ENCODE measurements at places on chromosomes 3 and 15. TPM values are rescaled to one million over a fixed set of nuclear protein-coding genes. Genes with fewer than 3 reads are reported as not detected.
A peak's percentile ranks its signal among the peaks of the same experiment; 100 is the strongest.

The CELF6 gene
- not detected for total RNA-seq

- DNase-seq, result no peak
- H3K4me3 ChIP-seq, result no peak overlapping the region
- no peak overlapping the region for H3K27ac ChIP-seq
- H3K36me3 ChIP-seq, result no peaks in the 10 kb centered on the region
- H3K4me1 ChIP-seq, result no peaks in the 10 kb centered on the region
- H3K27me3 ChIP-seq, result no peaks in the 10 kb centered on the region
Measured at GRCh38 chr15:60070838-60071493, 66.9 kb downstream of the FOXB1 start.

- H3K27ac ChIP-seq, result no peak overlapping the region
- H3K27me3 ChIP-seq, result no peaks in the 10 kb centered on the region
- no peaks in the 10 kb centered on the region for H3K36me3 ChIP-seq
Measured at GRCh38 chr3:130644628-130645253, 101.9 kb downstream of the PIK3R4 start.

DNA sequence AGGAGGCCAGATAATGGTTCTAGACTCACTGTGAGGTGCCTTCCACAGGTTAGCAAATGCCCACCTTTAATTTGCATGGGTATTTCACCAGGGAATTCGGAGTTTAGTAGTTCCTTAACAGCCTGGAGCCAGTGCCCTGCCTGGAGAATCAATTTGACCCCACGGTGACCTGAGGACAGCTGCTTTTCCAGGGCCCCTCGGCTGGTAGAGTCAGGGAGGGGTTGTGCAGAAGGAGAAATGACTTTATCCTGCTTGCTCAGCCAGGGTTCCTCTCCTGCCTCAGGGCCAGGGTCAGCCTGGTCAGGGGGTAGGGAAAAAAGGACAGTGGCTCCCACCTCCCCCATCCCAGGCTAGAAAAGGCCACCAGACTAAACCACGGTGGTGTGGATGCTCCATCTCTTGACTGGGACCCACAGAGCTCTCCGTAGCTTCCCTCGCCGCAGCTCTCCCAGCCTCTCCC, 12.0 kb downstream of the DLL4 start:
- H3K4me1 ChIP-seq, result peaks cover 12% of the 10 kb centered on the region
- DNase-seq, result no peak
- H3K27ac ChIP-seq, result peak overlapping the region; percentile 95

DNA sequence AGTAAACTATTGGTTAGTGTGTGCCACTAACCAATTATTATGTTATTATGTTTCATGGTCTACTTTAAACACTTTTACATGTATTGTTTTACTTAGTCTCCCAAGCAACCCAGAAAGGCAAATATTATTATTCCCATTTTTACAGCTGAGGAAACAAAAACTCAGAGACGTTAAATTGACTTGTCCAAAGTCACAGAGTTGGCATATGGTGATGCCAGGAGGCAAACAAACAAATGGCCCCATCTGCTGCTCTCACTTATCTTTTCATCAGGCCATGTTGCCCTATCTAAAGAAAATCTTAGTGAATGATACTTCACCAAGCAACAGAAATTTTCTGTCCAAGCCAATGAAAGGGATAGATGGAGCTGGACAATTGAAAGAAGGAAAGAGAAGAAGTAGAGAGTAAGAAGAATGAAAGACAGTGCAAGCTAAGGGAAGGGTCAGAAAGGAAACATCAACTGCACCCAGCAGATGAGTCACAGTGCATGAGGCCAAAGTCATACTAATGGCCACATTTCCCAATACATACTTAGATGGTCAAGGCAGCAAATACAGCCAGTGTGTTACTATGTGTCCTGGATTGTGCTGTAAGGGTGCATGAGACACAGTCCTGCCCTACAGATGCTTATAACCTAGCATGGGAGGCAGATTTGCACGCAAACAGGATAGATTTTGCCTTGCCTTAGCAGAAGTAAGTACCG, 266.9 kb downstream of the KCNMB2 start:
- DNase-seq, result no peak
- no peaks in the 10 kb centered on the region for H3K36me3 ChIP-seq
- H3K27me3 ChIP-seq, result no peaks in the 10 kb centered on the region
- no peak overlapping the region for H3K27ac ChIP-seq

The SUSD5 gene
- not detected for total RNA-seq

The SLC51A gene
- not detected for total RNA-seq

GRCh38 chr3:15277861-15278500, 54.4 kb downstream of the SH3BP5 start:
- no peaks in the 10 kb centered on the region for H3K36me3 ChIP-seq
- no peak overlapping the region for H3K27ac ChIP-seq
- DNase-seq, result no peak
- no peak overlapping the region for H3K4me3 ChIP-seq
- peaks cover 15% of the 10 kb centered on the region for H3K4me1 ChIP-seq

- H3K4me1 ChIP-seq, result no peaks in the 10 kb centered on the region
- no peaks in the 10 kb centered on the region for H3K27me3 ChIP-seq
- no peaks in the 10 kb centered on the region for H3K36me3 ChIP-seq
- no peak for DNase-seq
- H3K27ac ChIP-seq, result no peak overlapping the region
Measured at GRCh38 chr3:88031642-88032077, 27.1 kb downstream of the CGGBP1 start.

DNA sequence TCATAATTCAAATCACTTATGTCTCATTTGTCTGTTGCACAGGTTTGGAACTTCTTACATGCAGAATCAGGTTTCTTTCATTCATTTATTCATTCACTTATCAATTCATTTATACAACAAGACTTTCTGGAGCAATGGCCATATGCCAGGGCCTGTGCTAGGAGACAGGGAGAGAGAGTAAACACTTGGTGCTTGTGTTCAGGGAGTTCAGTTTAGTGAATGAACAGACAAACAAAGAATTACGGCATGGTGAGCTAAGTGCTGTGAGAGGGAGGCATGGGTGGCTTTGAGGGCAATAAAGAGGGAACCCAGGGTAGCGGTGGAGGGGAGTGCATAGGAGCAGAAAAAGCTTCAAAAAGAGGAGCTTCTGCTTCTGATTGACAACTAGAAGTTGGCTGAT, 8.5 kb upstream of the IREB2 start:
- no peaks in the 10 kb centered on the region for H3K4me1 ChIP-seq
- H3K36me3 ChIP-seq, result no peaks in the 10 kb centered on the region
- no peak for DNase-seq
- H3K4me3 ChIP-seq, result no peak overlapping the region

- no peaks in the 10 kb centered on the region for H3K27me3 ChIP-seq
- no peak for DNase-seq
- no peak overlapping the region for H3K27ac ChIP-seq
- no peak overlapping the region for H3K4me3 ChIP-seq
- no peaks in the 10 kb centered on the region for H3K36me3 ChIP-seq
- no peaks in the 10 kb centered on the region for H3K4me1 ChIP-seq
Measured at GRCh38 chr3:10548992-10549391, 43.6 kb upstream of the ATP2B2 start.

- H3K27ac ChIP-seq, result no peak overlapping the region
- H3K4me1 ChIP-seq, result peaks cover 8% of the 10 kb centered on the region
- H3K4me3 ChIP-seq, result no peak overlapping the region
- DNase-seq, result no peak
Measured at GRCh38 chr3:128351546-128351945, 115.1 kb downstream of the DNAJB8 start.

The XYLB gene
- total RNA-seq, result 20.1 TPM

The SHF gene
- total RNA-seq, result 12.9 TPM

- no peak overlapping the region for H3K4me3 ChIP-seq
- DNase-seq, result no peak
- no peaks in the 10 kb centered on the region for H3K27me3 ChIP-seq
- H3K27ac ChIP-seq, result no peak overlapping the region
- peaks cover 9% of the 10 kb centered on the region for H3K4me1 ChIP-seq
- no peaks in the 10 kb centered on the region for H3K36me3 ChIP-seq
Measured at GRCh38 chr15:82168296-82168695, 94.2 kb downstream of the EFL1 start.

GRCh38 chr3:124780761-124781475, 50.7 kb downstream of the UMPS start:
- no peak overlapping the region for H3K4me3 ChIP-seq
- H3K27me3 ChIP-seq, result no peaks in the 10 kb centered on the region
- peaks cover 14% of the 10 kb centered on the region for H3K4me1 ChIP-seq
- H3K36me3 ChIP-seq, result no peaks in the 10 kb centered on the region
- DNase-seq, result peak; percentile 63

GRCh38 chr15:83899670-83900069, 245.7 kb downstream of the ADAMTSL3 start:
- H3K27ac ChIP-seq, result no peak overlapping the region
- H3K36me3 ChIP-seq, result no peaks in the 10 kb centered on the region
- H3K27me3 ChIP-seq, result no peaks in the 10 kb centered on the region
- no peak overlapping the region for H3K4me3 ChIP-seq

The STRA6 gene
- 2.1 TPM for total RNA-seq

The PLSCR4 gene
- total RNA-seq, result 7.9 TPM

The DUOXA2 gene
- total RNA-seq, result 1.6 TPM

The DTX3L gene
- total RNA-seq, result 21.9 TPM

The PROK2 gene
- total RNA-seq, result not detected

DNA sequence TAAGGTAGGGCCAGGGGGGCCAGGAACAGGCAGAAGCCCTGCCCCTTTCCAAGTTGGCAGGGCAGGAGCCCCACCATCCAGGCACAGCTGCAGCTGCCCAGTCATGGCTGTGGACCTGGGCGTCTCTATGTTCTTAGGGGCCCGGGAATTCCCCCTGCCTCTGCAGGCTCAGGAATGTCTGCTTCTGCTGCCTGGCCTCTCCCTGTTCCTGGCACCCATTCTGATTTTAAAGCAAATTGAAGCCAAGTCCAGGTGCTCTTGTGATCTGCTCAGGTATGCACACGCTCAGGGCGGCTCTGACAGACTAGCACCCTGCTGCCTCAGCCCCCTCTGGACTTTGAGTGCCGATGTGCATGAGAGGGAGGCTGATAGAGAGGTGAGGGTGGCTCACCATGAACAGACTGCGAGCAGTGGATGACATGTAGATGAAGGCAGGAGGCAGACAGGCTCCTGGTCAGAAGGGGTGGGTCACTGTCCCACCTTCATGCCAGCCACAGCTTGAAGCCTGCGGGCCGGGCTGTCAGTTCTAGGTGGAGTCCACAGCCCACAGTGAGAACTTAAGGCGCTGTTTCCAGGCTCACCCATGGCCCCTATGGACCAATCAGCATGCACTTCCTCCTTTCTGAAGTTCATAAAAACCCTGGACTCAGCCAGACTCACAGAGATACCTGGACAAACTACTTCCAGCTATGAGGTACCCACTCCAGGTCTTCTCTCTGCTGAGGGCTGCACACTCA, 747.8 kb upstream of the GBE1 start:
- H3K36me3 ChIP-seq, result no peaks in the 10 kb centered on the region
- no peak overlapping the region for H3K4me3 ChIP-seq
- no peak for DNase-seq
- H3K27me3 ChIP-seq, result no peaks in the 10 kb centered on the region

GRCh38 chr3:141343865-141344271, 24.4 kb upstream of the ZBTB38 start:
- no peak overlapping the region for H3K27ac ChIP-seq
- H3K36me3 ChIP-seq, result no peaks in the 10 kb centered on the region
- no peak for DNase-seq
- H3K4me1 ChIP-seq, result peaks cover 6% of the 10 kb centered on the region

- no peak overlapping the region for H3K27ac ChIP-seq
- no peaks in the 10 kb centered on the region for H3K36me3 ChIP-seq
- H3K27me3 ChIP-seq, result no peaks in the 10 kb centered on the region
- DNase-seq, result no peak
- no peak overlapping the region for H3K4me3 ChIP-seq
- peaks cover 10% of the 10 kb centered on the region for H3K4me1 ChIP-seq
Measured at GRCh38 chr3:143843587-143843986, 4.7 kb downstream of the SLC9A9 start.

The TNNC1 gene
- 40.5 TPM for total RNA-seq

- no peaks in the 10 kb centered on the region for H3K27me3 ChIP-seq
- no peaks in the 10 kb centered on the region for H3K36me3 ChIP-seq
- no peak overlapping the region for H3K27ac ChIP-seq
- no peak overlapping the region for H3K4me3 ChIP-seq
- peak; percentile 70 for DNase-seq
Measured at GRCh38 chr15:55774113-55774970, 31.4 kb upstream of the PRTG start.

- no peaks in the 10 kb centered on the region for H3K36me3 ChIP-seq
- H3K27me3 ChIP-seq, result no peaks in the 10 kb centered on the region
- H3K27ac ChIP-seq, result peak overlapping the region; percentile 99
Measured at GRCh38 chr3:185935465-185936272, 2.1 kb downstream of the TRA2B start.

GRCh38 chr15:49979705-49980382, 139.2 kb downstream of the ATP8B4 start:
- DNase-seq, result no peak
- H3K27ac ChIP-seq, result peak overlapping the region; percentile 50
- no peaks in the 10 kb centered on the region for H3K27me3 ChIP-seq
- H3K4me3 ChIP-seq, result no peak overlapping the region

The CPNE9 gene
- not detected for total RNA-seq

The DMXL2 gene
- total RNA-seq, result 7.5 TPM

GRCh38 chr3:170749765-170750477, 120.1 kb downstream of the RPL22L1 start:
- no peaks in the 10 kb centered on the region for H3K36me3 ChIP-seq
- no peak overlapping the region for H3K27ac ChIP-seq
- no peak overlapping the region for H3K4me3 ChIP-seq
- H3K4me1 ChIP-seq, result peaks cover 17% of the 10 kb centered on the region
- H3K27me3 ChIP-seq, result no peaks in the 10 kb centered on the region
- DNase-seq, result no peak

GRCh38 chr3:156382458-156383346, 172.2 kb downstream of the SSR3 start:
- peaks cover 2% of the 10 kb centered on the region for H3K4me1 ChIP-seq
- H3K36me3 ChIP-seq, result no peaks in the 10 kb centered on the region
- peak; percentile 59 for DNase-seq
- H3K4me3 ChIP-seq, result no peak overlapping the region

The STXBP5L gene
- total RNA-seq, result not detected

GRCh38 chr3:12613250-12613649, 50.7 kb downstream of the RAF1 start:
- no peaks in the 10 kb centered on the region for H3K27me3 ChIP-seq
- H3K4me1 ChIP-seq, result no peaks in the 10 kb centered on the region
- no peaks in the 10 kb centered on the region for H3K36me3 ChIP-seq
- no peak overlapping the region for H3K27ac ChIP-seq
- DNase-seq, result no peak

The CHRFAM7A gene
- total RNA-seq, result not detected

DNA sequence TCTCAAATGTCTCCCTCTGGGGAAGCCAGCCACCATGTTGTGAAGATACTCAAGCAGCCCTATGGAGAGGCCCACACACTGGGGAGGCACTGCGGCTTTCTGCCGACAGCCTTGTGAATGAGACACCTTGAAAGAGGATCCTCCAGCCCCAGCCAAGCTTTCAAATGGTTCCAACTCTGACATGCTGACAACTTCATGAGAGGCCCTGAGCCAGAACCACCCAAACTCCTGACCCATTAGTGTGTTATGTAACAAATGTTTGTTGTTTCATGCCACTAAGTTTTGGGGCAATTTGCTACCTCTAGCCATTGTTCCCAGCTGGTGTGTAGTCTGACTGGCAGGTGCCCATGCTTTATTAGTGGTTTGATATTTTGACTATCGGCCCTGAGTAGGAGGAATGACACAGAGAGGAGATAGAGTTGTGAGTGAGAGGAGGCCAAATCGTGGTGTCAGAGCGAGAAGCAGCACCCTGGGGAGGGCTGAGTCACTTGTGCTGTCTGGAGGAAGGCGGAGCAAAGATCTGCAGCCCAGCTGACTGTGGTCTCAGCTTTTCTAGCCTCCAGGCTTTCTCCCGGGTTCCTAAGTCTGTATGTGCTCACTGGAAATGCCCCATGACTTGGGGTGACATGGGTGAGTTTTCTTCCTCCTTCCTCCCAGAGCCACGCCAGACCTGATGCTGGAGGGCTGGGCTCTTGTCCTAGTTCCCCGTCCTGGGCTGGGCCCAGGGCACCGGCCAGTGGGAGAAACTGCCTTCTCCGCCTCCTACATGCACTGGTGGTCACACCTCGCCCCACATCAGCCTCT, 56.7 kb upstream of the BLM start:
- DNase-seq, result no peak
- no peaks in the 10 kb centered on the region for H3K36me3 ChIP-seq
